ENCODE measurements at places on chromosomes 12 and 14. TPM values are rescaled to one million over a fixed set of nuclear protein-coding genes. Genes with fewer than 3 reads are reported as not detected.
A peak's percentile ranks its signal among the peaks of the same experiment; 100 is the strongest.

The TMEM260 gene
- polyA plus RNA-seq: 32.5 TPM

The CCDC38 gene
- 0.99 TPM for polyA plus RNA-seq

The TMCC3 gene
- polyA plus RNA-seq: 41.5 TPM

The KLC1 gene
- 96.5 TPM for polyA plus RNA-seq

The MFAP5 gene
- polyA plus RNA-seq: 2.3 TPM

The PDE3A gene
- 19.7 TPM for polyA plus RNA-seq

The KRT74 gene
- polyA plus RNA-seq: not detected

The HDAC7 gene
- 80.8 TPM for polyA plus RNA-seq

The DNAJC22 gene
- 25.4 TPM for polyA plus RNA-seq

The RFX4 gene
- polyA plus RNA-seq: 0.17 TPM

The SYNDIG1L gene
- polyA plus RNA-seq: 0.31 TPM

The MYH6 gene
- 0.17 TPM for polyA plus RNA-seq

The KRT73 gene
- polyA plus RNA-seq: not detected

The MSI1 gene
- polyA plus RNA-seq: 21.9 TPM

The PAX9 gene
- 0.27 TPM for polyA plus RNA-seq

- DNase-seq: no peak
Measured at GRCh38 chr14:102761206-102761605, 16.0 kb upstream of the TRAF3 start.

DNA sequence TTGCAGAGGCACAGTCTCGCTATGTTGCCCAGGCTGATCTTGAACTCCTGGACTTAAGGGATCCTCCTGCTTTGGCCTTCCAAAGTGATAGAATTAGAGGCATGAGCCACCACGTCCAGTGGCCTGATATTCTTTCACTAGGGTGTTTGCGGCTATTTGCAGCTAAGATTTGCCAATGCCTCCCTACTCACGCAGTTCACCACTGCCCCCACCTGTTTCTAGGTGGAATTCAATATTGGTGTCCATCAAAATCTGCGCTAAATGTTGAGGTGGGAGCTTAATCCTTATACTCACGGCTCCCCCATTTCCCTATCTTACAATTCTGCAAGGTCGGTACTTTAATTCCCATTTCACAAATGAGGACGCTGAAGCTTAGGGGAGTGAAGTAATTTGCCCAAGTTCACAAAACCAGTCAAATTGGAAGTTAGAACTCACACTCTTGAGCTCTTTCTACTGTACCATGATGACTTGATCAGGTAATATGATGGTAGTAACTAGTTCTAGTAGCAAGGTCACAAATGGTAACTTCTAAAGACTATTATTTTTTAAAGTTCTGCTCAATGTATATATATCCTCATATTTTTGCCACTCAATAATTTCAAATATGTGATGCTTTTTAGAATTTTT, 22.1 kb upstream of the LRRC9 start:
- DNase-seq: peak; percentile 40

- DNase-seq: no peak
Measured at GRCh38 chr14:68372368-68372767, 420.5 kb downstream of the ZFP36L1 start.

DNA sequence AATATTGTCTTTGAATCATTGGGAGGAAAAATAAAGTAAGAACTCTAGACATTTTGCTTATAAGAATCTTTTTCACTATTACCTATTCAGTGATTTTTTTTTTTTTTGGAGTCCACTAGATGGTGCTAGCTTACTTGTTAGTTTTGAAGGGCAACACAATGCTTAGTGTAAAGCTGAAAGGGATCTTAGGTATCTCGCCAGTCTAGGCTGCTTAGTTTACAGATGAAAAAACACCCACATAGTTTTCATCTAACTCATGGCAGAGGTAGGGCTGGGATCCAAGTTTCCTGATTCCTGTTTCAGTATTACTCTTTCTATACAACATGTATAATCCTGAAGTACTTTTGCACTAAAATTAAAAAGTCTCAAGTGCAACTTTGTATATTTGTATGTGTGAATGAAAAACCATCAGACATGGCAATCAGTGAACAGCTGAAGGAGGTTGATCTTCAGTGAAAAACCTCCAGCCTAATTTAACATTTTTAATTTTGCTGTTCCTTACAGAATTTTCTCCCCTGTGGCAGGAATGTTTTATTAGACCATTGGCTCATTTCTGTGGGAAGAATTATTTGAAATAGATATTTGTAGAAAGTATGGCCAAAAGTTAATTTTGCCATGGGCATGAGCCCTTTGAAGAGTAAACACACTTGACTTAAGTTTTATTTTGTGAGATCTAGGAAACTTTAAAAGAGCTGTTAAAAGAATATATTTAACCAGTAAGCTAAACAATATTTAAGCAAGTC, 40.7 kb downstream of the LRRIQ1 start:
- DNase-seq: peak; percentile 64

- DNase-seq: no peak
Measured at GRCh38 chr12:110637869-110638441, 24.0 kb downstream of the TCTN1 start.

DNA sequence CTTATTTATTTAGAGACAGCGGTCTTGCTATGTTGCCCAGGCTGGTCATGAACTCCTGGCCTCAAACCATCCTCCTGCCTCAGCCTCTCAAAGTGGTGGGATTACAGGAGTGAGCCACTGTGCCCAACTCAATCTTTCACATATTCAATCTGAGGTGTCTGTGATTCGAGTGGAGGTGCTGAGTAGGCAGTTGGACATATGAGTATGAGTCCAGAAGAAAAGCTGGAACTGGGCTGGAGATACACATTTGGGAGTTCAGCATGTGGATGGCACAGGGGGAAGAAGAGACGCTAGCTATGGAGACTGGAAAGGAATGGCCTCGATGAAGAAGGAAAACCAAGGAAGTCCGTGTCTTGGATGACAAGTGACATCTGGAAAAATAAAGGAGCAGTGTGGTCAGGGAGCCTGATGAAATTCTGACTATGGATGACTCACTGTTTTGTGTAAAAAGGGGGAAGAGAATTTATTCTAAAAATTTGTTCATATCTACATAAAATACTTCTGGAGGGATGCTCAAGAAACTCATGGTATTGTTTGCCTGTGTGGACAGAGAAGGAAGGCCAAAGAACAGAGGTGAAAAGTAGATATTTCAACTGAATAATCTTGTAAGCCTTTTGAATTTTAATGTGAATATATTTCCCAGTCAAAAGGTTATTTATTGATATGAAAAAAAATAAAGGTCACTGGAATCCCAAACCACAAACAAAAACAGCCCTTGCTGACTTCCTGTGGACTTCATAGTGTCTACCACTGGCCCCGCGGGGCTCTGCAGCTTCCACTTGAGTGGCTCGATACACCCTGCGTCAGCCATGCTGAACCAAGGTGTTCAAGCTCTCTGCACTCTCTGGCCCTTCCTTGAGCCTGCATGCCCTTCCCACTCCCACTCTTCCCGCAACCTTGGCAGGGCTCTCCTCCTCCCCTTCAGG, 8.9 kb upstream of the LTA4H start:
- DNase-seq: no peak

GRCh38 chr12:115953450-115953849, 324.0 kb downstream of the MED13L start:
- no peak for DNase-seq

DNA sequence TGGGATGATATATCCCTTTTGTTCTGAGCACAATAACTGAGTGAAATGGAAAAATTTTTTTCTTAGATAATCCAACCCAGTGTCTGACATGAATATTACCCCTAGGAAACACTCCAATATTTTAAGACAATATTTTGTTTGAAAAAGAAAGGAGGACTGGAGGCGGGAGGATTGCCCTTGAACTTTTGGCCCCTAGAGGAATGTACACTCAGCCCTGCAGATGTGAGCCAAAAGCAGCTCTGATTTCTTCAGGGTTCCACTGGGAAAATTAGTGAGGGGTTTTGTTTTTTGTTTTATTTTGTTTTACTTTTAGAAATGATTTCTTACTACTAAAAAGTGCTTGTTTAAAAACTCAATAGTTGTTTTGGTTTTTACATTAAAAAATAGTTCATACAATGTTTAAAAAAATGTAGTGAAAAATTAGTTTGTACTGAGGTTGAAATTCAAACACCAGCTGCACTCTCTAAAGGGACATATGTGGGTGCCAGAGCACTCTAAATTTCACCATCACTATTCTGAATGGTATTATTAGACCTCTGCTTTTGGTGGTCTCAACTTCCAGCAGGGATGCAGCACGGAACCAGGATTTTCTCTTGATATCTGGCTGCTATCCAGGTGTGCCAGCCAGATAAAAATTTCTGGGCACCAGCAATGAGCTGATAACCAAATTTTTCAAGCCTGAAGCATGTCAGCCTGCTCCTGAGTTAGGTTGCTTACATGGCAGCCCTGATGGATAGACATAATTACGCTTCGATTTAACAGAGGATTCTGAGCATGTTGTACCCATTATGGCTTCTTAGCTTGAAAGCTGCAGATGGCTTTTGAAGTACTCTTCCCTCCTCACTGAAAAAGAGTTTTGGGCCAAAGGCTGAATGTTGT, 141.9 kb downstream of the ANO6 start:
- peak; percentile 66 for DNase-seq

DNA sequence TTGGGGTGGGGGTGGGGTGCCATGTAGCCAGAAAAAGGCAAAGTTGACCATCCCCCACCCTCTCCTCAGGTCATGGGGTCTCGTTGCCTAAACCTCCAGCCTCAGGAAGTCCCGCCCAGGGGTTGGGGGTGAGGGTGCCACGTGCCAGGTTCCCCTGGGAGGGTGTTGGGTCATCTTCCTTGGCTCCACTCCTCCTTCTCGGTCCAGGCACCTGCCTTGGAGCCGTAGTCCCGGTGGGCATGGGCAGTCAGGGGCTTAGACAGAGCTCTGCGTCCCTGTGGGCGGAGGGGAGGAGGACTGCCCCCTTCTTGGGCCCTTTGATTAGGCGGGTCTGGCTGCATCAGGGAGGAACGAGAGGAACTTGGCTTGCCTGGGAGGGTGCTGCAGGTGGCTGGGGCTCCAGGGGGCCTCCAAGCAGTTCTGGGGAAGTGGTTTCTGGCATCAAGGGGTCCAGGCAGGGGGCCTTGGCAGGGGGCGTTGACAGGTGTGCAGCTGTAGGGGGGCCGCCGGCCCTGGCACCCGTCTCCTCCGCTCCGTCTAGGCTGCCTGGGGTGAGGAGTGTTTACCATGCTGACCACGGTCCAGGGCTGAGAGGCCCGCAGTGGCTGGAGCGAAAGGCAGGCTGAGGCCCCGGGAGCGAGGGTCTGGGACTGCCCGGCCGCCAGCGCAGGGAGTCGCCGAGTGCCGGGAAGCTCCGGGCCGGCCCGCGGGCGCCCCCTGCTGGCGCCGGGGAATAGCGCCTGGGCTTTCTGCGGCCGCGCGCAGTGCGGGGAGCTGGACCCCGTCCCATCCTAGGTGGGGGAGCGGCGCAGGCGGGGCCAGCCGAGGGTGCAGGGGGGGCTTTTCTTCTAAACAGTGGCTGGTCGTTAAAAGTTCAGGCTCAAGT, 7.9 kb downstream of the SETD1B start:
- DNase-seq: no peak

GRCh38 chr12:13661005-13661887, 320.2 kb downstream of the GRIN2B start:
- DNase-seq: peak; percentile 41

DNA sequence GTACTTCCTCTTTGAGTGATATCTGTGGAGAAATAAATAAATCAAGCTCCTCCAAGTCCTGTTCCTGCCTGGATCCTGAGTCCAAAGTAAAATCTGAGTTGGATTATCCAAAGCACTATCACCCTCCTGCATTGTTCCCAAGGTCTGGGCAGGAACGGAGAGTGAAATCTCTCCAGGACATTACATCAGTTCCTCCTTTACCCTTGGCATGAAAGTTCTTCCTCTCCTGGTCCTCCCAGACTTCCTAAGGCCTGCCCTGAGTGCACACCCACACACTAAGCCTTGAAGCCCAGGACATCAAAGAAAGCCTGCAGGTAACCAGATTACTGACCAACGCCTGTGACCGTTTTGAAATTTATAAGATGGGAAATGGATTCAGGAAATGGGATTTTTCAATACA, 206.8 kb upstream of the BCL2L14 start:
- no peak for DNase-seq

- DNase-seq: no peak
Measured at GRCh38 chr12:38157933-38158401, 158.6 kb upstream of the ALG10B start.

DNA sequence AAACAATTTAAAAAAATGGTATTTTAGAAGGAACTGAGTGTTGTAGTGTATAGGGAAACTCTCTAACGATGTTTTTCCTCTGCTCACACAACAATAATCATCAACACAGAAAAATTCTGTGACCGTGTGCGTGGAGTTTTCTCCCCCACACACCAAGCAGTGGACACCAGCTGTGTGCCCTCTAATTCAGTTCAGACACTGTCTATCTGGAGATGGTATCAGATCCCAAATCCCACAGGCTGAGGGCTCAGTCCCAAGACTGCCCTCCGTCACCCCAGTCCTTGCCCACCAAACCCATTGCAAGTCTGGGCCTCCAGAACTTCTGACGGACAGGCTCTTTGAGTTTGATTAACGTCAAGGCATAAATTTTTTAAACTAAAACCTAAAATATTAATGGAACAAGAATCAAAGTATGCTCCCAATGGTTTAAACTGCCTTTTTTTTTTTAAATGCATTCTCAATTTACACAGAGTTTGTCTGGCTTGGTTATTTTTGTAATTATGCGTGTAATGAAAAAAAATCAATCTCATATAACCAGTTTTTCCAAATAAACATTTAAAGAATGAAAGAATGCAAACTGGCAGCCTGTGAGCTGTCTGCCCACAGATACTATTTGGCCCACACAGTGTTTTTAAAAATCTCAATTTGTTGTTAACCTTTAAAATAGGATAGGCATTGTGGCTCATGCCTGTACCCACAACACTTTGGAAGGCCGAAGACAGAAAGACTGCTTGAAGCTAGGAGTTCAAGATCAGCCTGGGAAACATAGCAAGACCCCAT, 19.2 kb downstream of the BLTP3B start:
- no peak for DNase-seq

DNA sequence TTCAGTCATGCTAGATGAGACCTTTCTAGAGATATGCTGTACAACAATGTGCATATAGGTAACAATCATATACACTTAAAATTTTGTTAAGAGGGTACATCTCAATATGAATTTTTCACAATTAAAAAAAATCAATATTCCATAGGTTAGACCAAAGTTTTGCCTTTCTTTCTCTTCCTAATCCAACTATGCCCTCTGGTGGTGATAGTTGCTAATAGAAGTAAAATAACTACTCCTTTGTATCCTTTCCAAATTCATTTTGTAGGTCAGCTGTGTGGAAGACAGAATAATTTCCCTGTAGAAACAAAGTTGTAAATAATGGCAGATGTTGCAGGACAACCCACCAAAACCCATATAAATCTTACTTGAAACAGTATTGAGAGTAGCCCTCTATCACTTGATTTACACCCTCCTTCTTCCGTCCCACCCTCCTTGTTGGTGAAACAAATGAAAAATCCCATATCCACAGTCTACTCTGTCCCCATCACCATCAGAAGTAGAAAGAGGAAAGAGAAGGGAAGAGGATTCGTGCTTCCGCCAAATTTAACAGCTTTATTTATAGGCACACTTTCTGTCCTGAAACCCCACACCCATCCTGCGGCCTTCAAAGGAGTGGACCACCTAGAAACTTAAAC, 34.2 kb upstream of the KICS2 start:
- DNase-seq: peak; percentile 61

- DNase-seq: no peak
Measured at GRCh38 chr12:65787056-65787865, 37.0 kb upstream of the HMGA2 start.

- peak; percentile 20 for DNase-seq
Measured at GRCh38 chr14:92747701-92748258, 647 bp downstream of the LGMN start.

Measured in renal pelvis (tissue), 12 donors.